ENCODE measurements at places on chromosomes 1 and 21.

DNA sequence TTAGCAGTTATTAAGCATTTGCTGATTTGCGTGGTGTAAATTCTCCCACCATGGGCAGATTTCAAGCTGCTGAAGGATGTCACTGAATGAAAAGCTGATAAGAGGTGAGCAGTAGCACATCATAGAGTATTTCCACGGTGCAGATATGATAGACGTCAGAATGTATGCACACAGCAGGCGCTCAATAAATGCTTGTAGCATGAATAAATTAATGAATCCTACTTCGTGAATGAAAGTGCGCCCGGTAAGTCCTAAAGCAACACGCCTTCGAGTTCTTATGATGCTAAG, 510 bp upstream of the UBIAD1 start:
- no peak for DNase-seq

GRCh38 chr1:181014477-181015250, 8.0 kb downstream of the STX6 start:
- DNase-seq, result peak; percentile 74

DNA sequence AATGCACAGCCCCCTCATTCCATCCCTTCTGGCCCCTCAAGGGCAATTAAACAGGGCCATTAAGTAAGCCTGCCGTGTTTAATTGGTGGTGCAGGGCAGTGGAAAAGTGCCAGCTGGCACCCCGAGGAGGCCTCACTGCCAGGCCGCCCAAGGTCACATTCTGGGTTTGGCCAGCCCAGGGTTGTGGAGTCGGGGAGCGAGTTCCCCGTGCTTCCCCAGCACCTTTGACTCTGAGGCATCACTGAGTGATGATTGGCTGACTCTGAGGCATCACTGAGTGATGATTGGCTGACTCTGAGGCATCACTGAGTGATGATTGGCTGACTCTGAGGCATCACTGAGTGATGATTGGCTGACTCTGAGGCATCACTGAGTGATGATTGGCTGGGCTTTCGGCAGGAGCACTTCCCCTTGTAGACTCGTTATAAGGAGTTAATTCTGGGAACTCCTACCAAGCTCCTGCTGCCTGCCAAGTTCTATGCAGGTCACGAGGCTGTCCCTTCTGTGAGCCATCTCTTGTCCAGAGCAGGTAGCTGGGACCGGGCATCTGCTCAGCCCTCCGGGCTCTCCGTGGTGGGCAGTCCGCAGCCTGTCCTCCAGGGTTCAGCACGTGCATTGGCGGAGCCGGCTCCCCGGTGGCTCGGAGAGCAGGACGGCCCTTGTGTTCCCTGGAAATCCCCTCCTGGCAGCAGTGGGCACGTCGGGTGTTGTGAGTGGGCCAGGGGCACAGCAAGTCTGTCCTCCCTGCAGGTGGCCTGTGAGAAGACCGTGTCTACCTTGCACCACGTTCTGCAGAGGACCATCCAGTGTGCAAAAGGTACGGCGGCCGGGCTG, 20.9 kb downstream of the CSTB start:
- DNase-seq, result peak; percentile 35

DNA sequence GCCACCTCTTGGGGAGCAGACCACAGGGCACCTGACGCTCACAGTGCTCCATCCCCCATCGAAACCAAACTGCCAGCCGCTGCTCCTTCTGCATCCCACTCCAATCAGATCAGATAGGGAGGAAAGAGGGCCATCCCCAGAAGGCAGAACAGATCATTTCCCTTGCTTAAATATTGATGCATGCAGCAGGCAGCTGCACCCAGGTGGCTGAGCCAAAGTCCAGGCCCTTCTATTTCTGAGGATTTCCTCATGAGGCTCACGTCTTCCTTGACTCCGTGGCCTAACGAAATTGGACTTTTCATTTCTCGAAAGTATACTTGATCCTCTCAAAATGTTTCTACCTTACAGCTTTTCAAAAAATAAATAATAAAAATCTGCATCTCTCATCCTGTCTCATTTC, 239.2 kb downstream of the ATG4C start:
- DNase-seq, result no peak

DNA sequence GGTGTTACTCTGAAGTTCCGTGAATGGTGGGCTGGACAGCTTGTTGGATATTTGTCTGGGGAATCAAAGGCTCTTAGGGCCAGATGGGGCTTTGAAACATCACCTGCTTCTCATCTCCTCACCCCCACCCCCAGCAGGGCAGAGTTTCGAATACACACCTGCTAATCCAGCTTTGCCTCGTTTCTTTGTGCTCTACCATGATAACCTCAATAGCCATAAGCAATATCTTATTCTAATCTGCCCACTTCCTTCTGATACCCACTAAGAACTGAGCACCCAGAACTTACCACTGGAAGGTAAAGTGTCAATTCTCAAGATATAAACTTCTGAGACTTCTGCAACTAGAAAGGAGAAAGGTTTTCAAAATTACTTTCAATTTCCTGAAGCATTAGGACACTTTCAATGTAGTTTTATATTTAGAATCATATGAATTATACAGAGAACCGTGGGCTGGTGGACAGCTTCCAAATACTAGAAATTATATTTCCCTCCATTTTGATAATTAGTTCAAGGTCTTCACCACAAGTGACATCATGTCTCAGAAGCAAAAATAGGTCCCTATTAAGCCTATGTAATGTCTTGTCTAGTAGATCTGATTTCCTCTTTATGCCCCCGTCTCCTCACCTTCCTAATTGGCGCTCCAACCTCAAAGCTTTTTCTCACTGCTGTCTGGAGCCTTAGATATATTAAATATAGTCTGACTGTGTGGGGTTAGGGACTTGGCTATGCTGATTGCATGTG, 64.4 kb upstream of the NEK2 start:
- no peak for DNase-seq

DNA sequence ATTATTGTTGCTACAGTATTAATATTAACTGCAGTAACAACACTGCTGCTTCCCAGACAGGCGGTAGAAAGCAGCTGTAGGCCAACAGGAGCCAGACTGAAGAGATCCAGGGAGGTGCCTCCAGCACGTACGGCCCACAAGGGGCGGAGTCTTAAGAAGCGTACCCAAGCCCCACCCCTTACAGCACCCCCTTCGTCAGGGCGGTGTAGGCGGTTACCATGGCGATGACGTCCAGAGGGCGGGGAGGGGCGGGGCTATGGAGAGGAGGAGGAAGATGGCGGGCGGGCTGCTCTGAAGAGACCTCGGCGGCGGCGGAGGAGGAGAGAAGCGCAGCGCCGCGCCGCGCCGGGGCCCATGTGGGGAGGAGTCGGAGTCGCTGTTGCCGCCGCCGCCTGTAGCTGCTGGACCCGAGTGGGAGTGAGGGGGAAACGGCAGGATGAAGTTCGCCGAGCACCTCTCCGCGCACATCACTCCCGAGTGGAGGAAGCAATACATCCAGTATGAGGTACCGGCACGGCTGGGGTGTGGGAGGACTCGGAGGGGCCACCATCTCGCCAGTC, at the start of gene XPR1:
XPR1 (plus strand) TSS at position 257 of the 560 bp plus-strand sequence; CDS start at position 437, 180 bp downstream.
- DNase-seq, result peak; percentile 99

- DNase-seq, result no peak
Observed at GRCh38 chr1:202938287-202938925, 11.4 kb upstream of the KLHL12 start.

DNA sequence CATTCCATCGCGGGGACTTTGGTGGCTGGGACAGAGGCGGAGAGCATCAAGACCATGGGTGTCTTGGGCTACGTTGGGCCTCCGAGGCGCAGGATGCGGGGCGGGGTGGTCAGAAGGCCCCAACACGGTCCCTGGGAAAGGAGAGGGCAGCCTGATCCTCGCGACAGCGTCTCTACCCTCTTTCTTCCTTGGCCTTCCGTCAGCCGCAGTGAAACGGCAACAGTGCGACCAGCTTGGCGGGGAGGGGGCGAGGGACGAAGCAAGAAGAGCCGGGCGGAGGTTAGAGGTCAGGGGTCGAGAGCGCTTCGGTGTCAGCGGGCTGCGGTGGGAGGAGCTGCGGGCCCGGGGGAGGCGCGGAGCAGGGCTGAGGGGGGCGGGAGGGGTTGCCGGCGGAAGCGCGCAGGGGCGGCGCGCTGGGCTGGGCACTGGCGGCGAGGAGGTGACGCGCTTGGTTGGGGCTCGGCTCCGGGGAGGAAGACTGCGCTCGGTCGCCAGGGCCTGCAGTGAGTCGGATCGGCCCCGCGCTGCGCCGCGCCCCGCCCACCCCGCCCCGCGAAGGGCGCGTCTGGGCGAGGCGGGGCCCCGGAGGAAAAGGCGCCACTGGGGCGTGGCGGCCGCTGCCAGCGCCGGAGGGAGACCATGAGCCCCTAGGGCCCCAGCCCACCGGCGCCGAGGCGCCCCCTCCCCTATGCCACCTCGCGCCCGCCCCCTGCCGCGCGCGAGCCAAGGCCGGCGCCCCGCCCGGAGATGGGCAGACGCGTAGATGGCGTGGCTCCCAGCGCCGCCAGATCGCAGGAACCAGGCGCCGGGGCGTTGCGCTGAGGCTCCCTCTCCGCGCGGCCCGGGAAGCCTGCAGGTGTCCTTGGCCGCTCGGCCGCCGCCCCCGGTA, at the start of gene KCNC4:
KCNC4 (plus strand) TSS at position 600 of the 889 bp plus-strand sequence. CDS start 1,186 bp downstream, outside the sequence.
- peak; percentile 82 for DNase-seq

GRCh38 chr1:209231476-209232156, 351.9 kb upstream of the CAMK1G start:
- no peak for DNase-seq

- DNase-seq, result no peak
Observed at GRCh38 chr1:40799351-40799867, 15.8 kb downstream of the KCNQ4 start.

GRCh38 chr21:20259031-20259867, 739.0 kb upstream of the NCAM2 start:
- no peak for DNase-seq

DNA sequence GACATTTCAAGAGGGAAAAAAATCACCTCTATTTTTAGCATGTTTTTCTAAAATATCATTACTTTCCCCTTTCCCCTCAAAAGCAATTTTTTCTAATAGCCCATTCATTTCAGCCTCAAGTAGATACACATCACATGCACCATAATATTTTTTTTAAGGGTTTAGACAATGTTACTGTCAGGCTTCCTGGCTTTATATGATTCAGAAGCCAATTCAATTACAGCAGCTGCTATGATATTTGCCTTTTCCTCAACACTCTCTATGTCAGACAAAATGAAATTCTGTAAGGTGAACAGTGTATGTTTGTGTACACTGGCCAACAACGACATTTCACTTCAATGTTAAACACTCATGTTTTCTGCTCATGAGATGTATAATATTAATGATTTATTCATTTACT, 46.5 kb downstream of the OMA1 start:
- DNase-seq, result no peak

- DNase-seq, result no peak
Observed at GRCh38 chr1:208835097-208835463, 590.9 kb upstream of the PLXNA2 start.

DNA sequence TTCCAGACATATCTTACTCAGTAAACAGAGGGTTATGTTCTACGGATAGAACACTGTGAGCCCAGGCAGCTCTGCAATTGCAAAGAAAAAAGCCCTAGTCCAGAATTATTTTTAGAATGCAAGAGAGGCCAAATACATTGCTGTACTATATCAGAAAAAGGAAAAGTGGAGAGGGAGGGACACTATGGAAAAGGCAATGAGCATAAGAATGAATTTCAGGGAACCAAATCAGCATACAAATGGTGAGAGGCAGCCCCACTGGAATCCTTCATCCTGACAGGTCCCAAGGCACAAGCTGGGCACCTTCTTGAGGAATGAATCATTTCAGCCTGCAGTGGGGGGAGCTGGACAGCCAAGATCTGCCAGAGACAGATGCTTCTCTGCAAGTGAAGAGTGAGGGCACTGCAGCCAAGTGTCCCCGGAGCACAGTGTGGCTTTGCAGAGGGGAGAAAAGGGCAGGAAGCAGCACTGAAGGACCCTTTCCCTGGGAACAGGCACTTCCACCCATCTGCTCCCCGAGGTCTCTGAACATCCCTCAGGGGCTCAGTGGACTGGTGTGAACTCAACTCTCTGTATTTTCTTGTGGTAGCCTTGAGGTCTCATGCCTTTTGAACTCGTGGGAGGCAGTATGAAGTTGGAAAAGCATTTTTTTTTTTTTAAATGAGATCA, 115.6 kb downstream of the XCL2 start:
- DNase-seq, result no peak

DNA sequence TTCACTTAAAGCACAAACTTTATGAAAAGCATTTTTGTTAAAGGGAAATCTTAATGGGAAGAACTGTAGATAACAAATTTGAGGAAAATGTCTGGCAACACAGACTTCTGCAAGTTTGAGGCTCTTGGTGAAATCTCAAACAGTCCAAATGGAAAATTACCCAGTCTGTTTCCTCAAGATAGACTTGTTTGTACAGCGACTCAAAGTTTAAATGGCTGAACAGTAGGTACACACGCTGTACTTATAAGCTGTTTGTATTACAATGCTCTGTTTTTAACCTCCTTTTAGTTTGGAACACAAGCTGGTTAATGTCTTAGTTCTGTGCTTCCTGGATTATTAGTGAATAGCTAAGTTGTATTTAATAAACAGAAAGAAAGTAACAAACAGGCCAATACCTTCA, 217.1 kb downstream of the NFIA start:
- DNase-seq, result no peak

DNA sequence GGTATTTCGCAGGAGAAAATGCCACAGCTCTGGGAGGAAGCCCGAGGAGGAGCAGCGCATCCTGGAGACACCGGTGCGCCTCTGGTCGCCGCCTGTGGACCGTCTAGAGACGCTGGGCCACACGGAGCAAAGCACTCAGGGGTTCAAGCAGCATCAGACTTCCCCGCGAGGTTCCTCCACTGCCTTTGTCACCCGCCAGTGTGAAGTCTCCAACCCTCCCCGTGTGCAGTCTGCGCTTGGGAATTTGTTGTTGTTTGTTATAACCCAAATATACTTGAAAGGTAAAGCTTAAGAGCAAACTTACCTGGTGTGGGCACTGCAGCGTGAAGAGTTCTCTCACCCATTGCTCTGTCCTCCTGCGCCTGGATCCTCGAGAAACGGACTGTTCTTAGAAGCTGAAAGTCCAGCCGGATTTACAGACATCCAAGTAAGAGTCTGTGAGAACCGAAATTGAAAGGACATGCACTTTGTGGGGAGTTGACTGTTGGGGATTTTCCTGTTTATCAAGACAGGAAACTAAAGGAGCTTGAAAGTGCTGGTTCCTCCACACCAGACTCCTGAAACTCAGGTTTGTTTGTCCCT, at the start of gene GBP4:
GBP4 (minus strand) TSS at position 452 of the 582 bp plus-strand sequence; CDS start at position 344, 108 bp downstream.
- peak; percentile 93 for DNase-seq

DNA sequence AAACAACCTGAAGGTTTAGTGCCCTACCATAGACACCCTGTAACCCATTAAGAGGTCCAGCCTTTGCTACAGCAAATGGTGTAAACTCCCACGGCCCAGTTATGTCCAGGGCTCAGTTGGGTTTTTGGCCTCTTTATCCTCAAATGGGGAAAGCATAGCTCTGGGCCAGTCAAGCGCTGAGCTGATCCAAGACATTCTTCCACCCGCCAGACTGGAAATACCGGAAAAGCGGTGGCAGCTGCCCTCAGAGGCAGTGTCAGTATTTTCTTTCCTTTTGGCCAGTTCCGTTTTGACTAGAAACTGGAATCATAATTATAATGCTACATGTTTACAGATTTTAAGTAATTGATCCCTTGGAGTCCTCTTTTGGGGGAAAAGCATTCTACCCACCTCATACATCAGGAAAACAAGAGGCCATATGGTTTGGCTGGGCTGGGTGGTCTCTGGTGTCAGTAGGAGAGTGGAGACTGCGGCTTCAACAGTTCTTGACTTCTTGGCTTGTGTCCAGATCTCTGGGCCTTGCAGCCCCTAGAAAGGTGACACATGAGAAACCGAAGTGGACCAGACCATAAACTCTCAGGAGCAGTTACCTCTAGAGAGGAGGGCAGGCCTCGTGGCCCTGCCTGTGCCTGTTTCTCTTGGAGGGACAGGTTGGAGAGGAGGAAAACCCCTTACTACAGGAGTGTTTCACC, 30.2 kb upstream of the CLDN14 start:
- no peak for DNase-seq
